Heart left ventricle (tissue), 16 donors: ENCODE measurements at places on chromosomes 1 and 21. TPM values are rescaled to one million over a fixed set of nuclear protein-coding genes. Genes with fewer than 3 reads are reported as not detected.

- H3K36me3 ChIP-seq, result no peaks in the 10 kb centered on the region
- H3K27me3 ChIP-seq, result no peaks in the 10 kb centered on the region
- H3K4me1 ChIP-seq, result no peaks in the 10 kb centered on the region
Measured at GRCh38 chr1:82441402-82441801, 640.7 kb downstream of the ADGRL2 start.

DNA sequence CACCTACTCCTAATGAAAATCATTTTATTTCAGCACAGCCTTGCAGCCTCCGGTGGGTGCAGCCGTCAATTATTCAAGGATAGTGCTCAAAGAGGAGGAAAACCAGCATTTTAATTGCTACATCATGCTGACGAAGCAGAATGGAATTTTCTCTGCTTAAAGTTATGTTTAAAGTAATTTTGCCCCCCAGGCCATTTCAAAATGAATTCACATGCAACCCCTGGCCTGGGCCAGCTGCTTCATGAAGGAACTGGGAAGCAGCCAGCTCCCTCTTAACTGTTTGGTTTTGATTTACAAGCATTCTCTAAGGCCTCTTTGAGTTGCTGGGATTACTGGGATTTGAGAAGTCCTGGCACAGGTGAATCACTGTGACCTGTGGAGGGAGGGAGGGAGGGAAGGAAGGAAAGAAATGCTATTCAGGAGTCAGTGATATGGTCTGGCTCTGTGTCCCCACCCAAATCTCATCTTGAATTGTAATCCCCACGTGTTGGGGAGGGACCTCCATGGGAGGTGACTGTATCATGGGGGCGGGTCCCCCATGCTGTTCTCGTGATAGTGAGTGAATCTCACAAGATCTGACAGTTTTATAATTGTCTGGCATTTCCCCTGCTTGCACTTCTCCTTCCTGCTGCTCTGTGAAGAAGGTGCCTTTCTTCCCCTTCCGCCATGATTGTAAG lies 66.0 kb downstream of the PGBD5 start:
- H3K27ac ChIP-seq, result no peak overlapping the region
- no peak for DNase-seq
- H3K36me3 ChIP-seq, result no peaks in the 10 kb centered on the region
- H3K27me3 ChIP-seq, result no peaks in the 10 kb centered on the region

GRCh38 chr1:93005252-93005598 lies 44.0 kb upstream of the DIPK1A start:
- H3K27ac ChIP-seq, result no peak overlapping the region
- no peaks in the 10 kb centered on the region for H3K4me1 ChIP-seq
- H3K27me3 ChIP-seq, result no peaks in the 10 kb centered on the region
- no peak overlapping the region for H3K4me3 ChIP-seq
- no peak for DNase-seq
- no peaks in the 10 kb centered on the region for H3K36me3 ChIP-seq

GRCh38 chr1:201269281-201269680 lies 14.0 kb upstream of the PKP1 start:
- H3K4me3 ChIP-seq, result no peak overlapping the region
- H3K36me3 ChIP-seq, result no peaks in the 10 kb centered on the region
- H3K27ac ChIP-seq, result no peak overlapping the region
- no peak for DNase-seq
- no peaks in the 10 kb centered on the region for H3K4me1 ChIP-seq

- peaks cover 100% of the 10 kb centered on the region for H3K36me3 ChIP-seq
- no peak for DNase-seq
- no peak overlapping the region for H3K4me3 ChIP-seq
- H3K27ac ChIP-seq, result no peak overlapping the region
- peaks cover 12% of the 10 kb centered on the region for H3K4me1 ChIP-seq
- no peaks in the 10 kb centered on the region for H3K27me3 ChIP-seq
Measured at GRCh38 chr1:19121192-19121591, 88.9 kb downstream of the UBR4 start.

AIM2 gene
- polyA plus RNA-seq, result 0.04 TPM

SLC45A1 gene
- polyA plus RNA-seq, result 2.9 TPM

DNA sequence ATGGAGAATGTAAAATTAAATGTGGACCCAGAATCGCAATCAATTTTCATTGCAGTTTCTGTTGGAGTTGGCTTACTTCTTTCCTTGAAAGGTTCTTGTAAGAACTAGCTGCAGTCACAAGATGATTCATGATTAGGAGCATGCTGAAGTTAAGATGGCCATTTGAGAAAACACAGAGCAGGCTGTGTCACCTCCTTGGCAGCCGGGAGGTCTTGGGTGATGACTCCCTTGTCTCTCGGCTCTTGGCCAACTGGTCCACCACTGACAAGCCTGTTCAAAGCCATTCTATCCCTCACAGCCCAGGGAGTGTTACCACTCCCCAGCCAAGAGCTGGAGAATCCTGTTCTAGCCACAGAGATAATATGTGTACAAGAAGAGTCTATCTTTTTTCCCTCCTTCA lies 40.6 kb downstream of the OPTC start:
- H3K4me3 ChIP-seq, result no peak overlapping the region
- H3K27ac ChIP-seq, result no peak overlapping the region
- peak; percentile 63 for DNase-seq
- peaks cover 16% of the 10 kb centered on the region for H3K4me1 ChIP-seq
- no peaks in the 10 kb centered on the region for H3K36me3 ChIP-seq

DNA sequence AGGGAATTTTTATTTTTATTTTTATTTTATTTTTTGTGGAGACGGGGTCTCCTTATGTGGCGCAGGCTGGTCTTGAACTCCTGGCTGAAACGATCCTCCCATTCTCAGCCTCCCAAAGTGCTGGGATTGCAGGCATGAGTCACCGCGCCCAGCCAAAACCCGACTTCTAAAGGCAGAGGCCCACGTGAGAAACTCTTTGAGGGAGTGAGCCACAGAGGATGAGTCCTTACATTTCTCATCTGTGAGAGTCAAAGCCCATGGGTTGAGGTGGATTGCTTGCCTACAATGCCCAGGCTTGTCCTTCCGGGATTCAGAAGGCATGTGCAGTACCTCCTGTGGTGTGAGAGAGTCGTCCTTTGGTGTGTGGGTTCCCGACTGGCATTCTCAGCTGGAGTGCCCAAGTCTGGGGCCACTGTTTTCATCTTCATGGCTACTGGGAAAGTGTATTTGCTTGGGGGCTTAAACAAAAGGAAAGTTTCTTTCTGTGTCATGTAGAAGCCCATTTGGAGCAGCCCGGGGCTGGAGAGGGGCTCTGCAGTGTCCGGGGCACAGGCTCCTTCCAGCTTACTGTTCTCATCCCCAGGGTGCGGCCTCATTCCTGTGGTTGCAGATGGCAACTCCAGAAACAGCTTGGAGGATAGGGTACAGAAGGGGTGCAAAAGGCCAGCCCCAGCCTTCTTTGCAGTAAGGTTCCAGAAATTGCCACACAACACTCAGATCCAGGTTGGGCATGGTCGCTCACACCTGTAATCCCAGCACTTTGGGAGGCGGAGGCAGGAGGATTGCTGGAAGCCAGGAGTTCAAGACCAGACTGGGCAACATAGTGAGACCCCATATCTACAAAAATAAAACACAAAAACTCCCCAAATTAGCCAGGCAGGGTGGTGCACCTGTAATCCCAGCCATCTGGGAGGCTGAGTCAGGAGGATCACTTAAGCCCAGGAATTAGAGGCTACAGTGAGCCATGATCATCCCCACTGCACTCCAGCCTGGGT lies 29.4 kb upstream of the CSF3R start:
- no peak for DNase-seq
- H3K4me3 ChIP-seq, result no peak overlapping the region
- H3K36me3 ChIP-seq, result no peaks in the 10 kb centered on the region
- H3K27me3 ChIP-seq, result peaks cover 12% of the 10 kb centered on the region

DNA sequence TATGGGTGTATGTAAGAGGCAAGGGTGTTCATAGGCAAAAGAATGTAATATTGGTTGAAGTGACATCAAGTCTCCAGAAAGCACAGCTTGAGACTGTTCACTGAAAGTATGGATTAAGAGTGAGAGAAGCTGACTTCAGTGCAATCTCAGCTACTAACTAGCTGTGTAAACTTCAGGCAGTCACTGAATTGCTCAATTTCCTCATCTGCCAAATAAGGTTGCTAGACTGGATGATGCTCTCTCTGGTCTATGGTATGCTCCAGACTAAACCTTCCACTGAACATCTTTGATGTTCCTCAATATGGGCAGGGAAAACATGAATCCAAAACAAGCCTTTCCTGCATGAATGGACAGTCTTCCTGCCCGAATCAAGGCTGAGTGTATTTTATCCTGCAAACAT lies 111.8 kb upstream of the USH2A start:
- H3K4me3 ChIP-seq, result no peak overlapping the region
- H3K27ac ChIP-seq, result no peak overlapping the region
- DNase-seq, result no peak
- peaks cover 3% of the 10 kb centered on the region for H3K4me1 ChIP-seq
- no peaks in the 10 kb centered on the region for H3K27me3 ChIP-seq
- H3K36me3 ChIP-seq, result no peaks in the 10 kb centered on the region

PODN gene
- 9.8 TPM for polyA plus RNA-seq

DNA sequence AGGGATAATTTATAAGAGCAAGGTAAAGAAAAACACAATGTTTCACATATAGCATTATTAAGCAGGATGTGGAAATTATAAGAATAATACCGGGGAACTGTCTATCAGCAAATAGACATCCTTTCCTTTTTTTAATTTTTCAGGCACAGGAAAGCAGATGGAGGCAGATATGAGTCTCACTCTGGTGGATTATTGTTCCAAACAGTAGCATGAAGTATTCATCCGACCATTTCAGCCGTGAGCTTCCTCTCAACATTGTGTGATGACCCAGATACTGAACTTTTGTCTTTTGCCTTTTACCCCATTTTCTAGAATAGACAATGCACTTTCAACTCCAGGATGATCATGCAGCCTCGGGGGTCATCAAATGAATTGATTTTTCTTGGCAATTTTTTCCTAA lies 599.8 kb downstream of the ADGRL2 start:
- H3K27me3 ChIP-seq, result no peaks in the 10 kb centered on the region
- no peak overlapping the region for H3K4me3 ChIP-seq
- no peaks in the 10 kb centered on the region for H3K36me3 ChIP-seq
- no peak for DNase-seq

- H3K4me3 ChIP-seq, result no peak overlapping the region
- H3K4me1 ChIP-seq, result peaks cover 31% of the 10 kb centered on the region
- H3K27me3 ChIP-seq, result no peaks in the 10 kb centered on the region
- peak; percentile 43 for DNase-seq
- peak overlapping the region; percentile 61 for H3K27ac ChIP-seq
Measured at GRCh38 chr1:110003747-110004428, 19.3 kb downstream of the AHCYL1 start.

LRRIQ3 gene
- polyA plus RNA-seq, result 0.32 TPM

PYHIN1 gene
- polyA plus RNA-seq, result 0.15 TPM

FAM151A gene
- polyA plus RNA-seq, result 0.35 TPM

DNA sequence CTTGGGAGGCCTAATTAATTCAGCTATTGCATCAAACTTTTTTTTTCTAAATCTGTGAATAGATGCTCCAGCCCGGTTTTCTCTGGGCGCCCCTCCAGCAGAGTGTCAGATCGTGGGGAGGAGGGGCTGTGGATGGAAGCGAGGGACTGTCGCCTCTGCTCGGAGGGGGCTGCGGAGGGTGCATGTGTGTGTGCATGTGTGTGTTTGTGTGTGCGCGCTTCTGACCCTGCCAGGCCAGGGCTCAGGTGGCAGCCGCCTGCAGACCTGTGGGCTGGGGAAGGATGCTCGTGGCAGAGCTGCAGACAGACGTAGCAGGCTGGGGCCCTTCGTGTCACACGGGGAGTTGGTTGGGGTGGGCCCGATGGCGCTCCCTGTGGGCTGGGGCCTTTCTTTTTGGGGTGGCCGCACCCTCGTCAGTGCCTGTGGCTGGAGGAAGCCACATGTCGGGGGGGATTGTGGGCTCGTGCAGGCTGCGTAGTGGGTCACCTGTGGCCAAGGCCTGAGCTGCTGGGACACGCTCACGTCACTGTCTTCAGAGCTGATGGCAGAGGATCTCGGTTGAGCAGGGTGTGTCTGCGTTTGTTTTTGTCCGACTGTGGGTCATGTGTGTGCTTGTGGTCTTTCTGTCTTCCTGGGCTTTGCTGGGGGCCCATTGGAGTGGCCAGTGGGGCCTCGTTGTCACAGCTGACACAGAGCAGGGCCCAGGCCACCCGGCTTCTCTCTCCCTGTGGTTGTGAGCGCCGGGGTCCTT lies 2.8 kb downstream of the SKI start:
- no peaks in the 10 kb centered on the region for H3K36me3 ChIP-seq
- H3K4me1 ChIP-seq, result peaks cover 40% of the 10 kb centered on the region
- H3K4me3 ChIP-seq, result peak overlapping the region; percentile 76
- no peak for DNase-seq
- H3K27ac ChIP-seq, result peak overlapping the region; percentile 79

DNA sequence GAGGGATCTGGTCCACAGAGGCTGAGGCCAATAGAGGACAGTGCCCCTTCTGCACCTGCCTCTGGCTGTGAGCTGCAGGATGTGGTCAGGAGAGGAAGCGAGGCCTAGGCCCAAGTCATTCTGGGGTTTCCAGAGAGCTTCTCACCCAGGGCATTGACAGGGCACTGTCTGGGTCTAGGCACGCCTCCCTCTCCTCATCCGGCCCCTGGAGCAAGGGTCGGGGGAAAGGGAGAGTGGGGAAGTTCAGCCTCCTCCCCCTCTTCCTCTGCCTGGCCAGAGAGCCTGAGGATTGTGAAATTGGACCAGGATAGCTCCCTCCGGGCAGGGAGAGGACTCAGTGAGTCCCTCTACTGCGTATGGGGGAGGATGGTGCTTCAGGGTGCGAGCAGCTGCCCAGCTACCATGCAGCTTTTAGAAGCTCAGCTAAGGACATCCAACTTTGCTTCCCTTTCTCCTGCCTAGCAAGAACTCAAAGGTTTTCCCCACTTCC lies 6.3 kb upstream of the INAVA start:
- H3K27me3 ChIP-seq, result peaks cover 28% of the 10 kb centered on the region
- H3K4me1 ChIP-seq, result peaks cover 14% of the 10 kb centered on the region
- H3K36me3 ChIP-seq, result no peaks in the 10 kb centered on the region
- H3K27ac ChIP-seq, result no peak overlapping the region

DNA sequence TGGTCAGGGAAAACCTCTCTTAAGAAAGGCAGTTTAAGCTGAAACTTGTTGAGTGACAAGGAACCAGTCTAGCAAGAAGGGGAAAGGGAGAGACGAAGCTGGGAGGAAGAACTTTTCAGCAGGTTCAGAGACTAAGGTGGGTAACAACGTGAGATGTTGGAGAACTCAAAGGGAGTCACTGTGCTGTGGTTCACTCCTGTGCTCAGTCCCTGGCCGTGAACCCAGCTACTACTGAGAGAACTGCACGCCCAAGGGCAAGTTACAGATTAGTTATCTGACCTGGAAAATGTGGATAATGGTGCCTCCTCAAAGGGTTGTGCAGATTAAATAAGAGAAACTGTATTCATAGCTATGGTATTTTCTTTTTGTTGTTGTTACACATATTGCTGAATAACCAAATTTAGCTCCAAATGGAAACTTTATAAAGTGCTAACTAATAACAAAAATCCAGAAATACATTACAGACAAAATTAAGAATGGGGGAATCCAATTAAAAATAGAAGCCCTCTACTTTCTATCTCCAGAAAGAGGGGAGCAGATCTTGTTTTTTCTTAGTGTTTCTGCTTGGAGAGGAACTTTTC lies 2.9 kb downstream of the ZBTB40 start:
- H3K27ac ChIP-seq, result peak overlapping the region; percentile 36
- no peaks in the 10 kb centered on the region for H3K27me3 ChIP-seq
- no peaks in the 10 kb centered on the region for H3K36me3 ChIP-seq
